Skin of body (tissue), 3 donors: ENCODE measurements at places on chromosomes 1 and 21. TPM values are rescaled to one million over a fixed set of nuclear protein-coding genes. Genes with fewer than 3 reads are reported as not detected.

The OLFML2B gene
- 25.3 TPM for total RNA-seq

The G0S2 gene
- total RNA-seq: 162 TPM

GRCh38 chr1:29688471-29689365 is 452.4 kb downstream of the PTPRU start:
- DNase-seq: no peak

DNA sequence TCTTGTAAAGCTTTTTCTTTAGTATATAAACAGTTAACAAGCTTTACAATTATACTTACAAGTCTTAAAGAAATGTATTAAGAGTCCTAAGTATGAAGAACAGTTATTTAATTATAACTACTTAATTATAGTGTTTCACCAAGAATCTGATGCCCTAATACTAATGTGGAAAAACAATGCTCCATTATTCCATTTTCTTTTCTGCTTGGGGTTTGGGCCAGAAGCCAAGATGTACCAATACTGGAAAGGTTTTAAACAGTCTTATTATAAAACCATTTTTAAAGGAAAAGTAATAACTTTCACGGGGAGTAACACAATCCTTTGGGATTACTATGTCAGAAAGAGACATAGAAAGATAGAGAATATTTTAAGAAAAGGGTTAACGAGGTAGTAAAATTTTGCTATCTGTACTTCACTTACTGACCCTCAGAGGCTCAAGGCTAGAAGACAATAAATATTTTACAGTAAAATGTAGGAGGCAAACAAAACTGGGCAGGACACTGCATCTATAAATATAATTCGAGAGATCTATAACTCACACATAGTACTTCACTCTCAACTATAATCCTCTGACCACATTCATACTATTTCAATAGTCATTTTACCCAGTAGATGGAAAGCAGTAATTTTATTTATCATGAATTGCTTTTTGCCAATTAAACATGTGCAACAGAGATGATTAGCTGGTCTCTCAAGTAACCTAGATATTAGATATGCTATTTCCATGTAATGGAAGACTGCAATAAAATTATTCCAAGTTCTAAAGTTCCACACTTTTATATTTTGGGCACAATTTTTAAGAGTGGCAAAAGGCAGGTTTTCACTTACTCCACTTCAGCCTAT is 63.9 kb downstream of the LTN1 start:
- no peak for DNase-seq

GRCh38 chr1:231695439-231696255 is 69.1 kb downstream of the DISC1 start:
- peak; percentile 10 for DNase-seq

DNA sequence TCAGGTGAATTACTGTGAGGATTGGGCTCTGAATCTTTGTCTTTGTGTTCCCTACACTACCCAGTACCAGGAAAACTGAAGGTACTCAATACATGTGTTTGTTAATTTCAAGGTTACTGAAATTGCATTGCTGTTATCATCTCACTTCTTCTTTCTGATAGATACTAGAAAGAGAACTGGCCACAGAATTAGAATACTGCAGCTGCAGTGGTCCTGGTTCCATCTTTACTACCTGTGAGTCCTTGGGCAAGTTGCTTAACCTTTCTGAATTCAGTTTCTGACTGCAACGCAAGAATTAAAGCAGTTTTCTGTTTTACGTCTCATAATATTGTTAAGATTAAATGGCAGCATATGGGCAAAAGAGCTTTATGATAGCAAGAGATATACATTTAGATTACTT is 263.5 kb downstream of the LMO4 start:
- no peak for DNase-seq

DNA sequence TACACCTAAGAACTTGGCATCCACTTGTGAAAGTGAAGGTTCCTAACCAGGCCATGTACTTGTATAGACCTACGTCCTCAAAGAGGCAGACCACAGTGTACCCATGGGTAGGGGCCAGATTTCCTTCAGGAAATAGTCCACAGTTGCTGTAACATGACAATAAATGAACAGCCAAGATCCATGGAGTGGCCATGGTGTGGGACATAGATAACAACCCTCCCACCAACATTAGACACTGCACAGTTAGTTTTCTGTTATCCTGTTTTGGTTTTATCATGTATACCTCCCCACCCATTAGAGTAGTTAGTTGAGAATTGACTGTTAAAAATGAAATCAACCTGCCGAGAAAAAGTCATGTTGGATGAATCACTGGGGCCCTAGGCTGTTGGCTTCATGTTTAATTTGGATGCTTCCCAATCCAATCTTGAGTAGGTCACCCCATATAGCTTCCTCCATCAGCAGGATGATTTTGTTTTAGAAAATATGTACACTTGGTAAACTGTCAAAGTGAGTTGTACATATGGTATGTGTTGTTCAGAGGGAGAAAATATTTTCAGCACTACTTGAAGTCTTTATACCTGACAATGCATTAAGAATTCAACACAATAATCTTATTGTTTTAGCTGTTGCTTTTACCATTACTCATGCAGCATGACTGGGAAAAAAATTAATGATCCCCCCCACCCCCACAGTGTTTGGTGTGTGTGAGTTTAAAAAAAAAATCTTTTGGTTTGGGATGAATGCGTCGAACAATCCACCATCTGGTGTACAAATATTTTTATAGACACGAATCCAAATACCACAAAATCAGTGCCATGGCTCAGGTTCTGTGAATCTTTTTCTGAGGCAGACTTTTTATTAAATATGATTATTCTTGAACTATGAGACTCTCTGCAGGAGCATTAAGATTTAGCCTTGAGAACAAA is 88.3 kb upstream of the ARHGAP29 start:
- DNase-seq: peak; percentile 82

GRCh38 chr1:157151506-157151905 is 13.3 kb upstream of the ETV3 start:
- DNase-seq: no peak

DNA sequence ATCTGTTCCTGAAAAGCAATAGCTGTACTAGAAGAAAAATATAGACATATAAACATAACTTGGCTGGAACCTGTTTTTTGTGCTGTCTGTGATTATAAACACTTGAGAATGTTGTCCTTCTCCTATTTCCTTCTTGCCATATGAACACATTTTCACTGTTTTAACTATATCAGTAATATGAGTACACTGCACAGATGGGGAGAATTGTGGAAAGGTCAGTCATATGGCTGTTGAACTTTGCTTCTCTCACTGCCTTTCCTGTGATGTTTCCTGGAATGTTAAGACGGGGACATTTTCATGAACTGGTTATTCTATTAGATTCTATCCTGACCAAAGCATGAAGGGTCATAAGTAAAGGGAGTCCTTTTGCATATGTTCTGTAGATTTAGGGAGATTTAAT is 24.9 kb downstream of the HMCN1 start:
- DNase-seq: peak; percentile 17
